ENCODE measurements at places on chromosomes 7 and 10.

GRCh38 chr10:16968416-16969041 lies 151.3 kb upstream of the RSU1 start:
- peak; percentile 75 for DNase-seq

- no peak for DNase-seq
Measured at GRCh38 chr10:22697101-22697500, 17.3 kb downstream of the PIP4K2A start.

GRCh38 chr7:126533715-126534114 lies 719.0 kb downstream of the GRM8 start:
- DNase-seq = no peak

- no peak for DNase-seq
Measured at GRCh38 chr7:49294611-49295010, 370.3 kb downstream of the CDC14C start.

GRCh38 chr7:32204361-32205018 lies 134.3 kb upstream of the PDE1C start:
- DNase-seq = peak; percentile 54

GRCh38 chr7:65379318-65379717 lies 5.7 kb downstream of the ZNF92 start:
- DNase-seq = no peak

GRCh38 chr10:110368002-110368401 lies 63.3 kb upstream of the SMNDC1 start:
- no peak for DNase-seq

DNA sequence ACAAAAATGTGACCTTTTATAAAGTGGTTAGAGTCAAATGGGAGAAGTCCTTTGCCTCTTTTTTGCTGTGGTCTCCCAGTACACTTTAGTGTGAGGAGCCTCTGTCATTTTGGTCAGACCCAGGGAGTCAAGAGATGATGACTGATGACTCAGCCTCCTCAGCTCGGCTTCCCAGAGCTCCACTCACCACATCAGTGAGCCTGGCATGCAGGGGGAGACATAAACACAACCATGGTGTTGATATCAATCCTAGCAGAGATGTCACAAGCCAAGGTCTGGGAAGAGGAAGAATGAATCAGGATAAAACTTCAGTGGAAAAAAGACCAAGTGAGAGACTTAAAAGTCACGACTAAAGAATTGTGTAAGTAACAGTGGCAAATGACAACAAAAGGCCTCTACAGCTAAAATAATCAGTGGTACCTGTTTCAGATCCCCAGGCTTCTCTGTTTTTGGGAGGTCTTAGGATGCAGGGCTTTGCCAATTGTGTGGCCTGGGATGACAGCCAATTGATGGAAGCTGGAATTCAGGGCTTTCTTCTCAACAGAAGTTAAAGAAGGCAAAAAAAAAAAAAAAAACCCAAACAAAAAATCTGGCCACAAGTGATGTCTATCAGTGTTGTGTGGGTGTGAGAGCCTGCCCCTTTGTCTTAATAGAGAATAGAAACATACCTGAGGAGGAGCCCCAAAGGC lies 50.2 kb downstream of the TFAM start:
- no peak for DNase-seq

DNA sequence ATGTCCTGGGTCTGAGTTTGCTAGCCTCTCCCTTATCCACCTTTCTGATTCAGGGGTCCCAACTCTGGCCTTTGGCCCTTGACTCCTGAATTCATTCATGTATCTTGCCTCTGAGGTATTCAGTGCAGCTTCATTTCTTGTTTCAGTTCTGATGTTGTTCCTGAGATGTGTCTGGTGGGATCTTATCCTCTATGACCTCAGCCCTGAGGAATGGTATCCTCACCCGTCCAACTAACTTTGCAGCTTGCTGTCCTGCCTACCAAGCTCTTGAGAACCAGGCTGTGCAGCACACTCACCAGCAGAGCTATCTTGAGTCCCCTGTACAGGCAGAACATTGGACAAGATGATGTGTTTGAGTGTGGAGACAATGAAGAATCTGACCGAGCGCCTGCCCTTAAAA lies 13.8 kb downstream of the SUFU start:
- no peak for DNase-seq

DNA sequence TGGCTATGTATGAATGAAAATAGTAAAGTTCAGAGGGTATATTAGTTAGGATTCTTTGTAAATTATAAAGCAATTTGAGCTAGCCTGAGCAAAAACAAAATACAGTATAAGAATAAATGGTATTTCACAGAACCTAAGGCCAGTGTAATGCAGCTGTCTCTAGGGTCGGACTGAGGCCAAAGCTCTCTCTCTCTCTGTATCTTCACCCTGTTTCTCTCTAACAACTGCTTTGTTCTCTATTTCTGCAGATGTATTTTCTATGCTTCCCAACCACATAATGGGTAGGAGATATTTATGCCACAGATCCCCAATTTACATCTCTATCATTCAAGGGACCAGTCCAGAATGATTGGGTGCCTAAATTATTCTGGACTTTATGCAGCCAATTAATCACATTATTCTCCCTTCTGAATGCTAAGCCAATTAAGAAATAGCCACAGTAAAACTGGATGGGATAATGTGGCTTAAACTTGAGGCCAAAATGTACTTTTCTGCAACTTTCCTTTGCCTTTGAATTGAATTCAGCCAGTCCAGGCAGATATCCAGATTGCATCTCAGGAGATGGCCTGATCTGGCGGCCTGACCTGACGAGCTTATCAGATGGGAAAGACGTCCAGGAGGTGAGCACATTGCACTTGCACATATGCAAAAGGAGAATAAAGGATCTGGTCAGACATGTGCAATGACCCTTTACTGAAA lies 24.6 kb upstream of the IMMP2L start:
- DNase-seq = no peak

- DNase-seq = no peak
Measured at GRCh38 chr10:61986788-61987492, 85.4 kb downstream of the ARID5B start.

GRCh38 chr10:42149027-42149700 lies 489.2 kb downstream of the ZNF33B start:
- no peak for DNase-seq

- DNase-seq = peak; percentile 57
Measured at GRCh38 chr10:124092250-124092859, 1.0 kb downstream of the CHST15 start.

GRCh38 chr7:2710901-2711551 lies 23.0 kb downstream of the AMZ1 start:
- DNase-seq = no peak

DNA sequence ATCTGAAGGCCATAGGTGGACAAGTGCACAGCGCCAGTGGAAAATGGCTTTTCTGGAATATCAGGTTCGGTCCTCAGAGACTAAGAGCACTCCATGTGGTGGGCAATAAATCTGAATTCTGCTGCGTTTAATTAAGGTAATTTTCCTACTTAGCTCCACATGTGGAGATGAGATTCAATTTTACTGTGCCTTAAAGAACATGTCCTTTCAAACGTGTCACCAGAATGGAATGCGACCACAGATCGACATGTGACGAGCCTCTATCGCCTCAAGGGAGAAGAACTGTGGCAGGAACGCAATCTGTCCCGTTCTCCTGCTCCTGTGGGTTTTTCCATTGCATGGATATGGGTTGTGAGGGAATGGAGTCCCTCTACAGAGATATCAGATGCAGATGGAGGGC lies 205.3 kb upstream of the ZNF32 start:
- DNase-seq = no peak

DNA sequence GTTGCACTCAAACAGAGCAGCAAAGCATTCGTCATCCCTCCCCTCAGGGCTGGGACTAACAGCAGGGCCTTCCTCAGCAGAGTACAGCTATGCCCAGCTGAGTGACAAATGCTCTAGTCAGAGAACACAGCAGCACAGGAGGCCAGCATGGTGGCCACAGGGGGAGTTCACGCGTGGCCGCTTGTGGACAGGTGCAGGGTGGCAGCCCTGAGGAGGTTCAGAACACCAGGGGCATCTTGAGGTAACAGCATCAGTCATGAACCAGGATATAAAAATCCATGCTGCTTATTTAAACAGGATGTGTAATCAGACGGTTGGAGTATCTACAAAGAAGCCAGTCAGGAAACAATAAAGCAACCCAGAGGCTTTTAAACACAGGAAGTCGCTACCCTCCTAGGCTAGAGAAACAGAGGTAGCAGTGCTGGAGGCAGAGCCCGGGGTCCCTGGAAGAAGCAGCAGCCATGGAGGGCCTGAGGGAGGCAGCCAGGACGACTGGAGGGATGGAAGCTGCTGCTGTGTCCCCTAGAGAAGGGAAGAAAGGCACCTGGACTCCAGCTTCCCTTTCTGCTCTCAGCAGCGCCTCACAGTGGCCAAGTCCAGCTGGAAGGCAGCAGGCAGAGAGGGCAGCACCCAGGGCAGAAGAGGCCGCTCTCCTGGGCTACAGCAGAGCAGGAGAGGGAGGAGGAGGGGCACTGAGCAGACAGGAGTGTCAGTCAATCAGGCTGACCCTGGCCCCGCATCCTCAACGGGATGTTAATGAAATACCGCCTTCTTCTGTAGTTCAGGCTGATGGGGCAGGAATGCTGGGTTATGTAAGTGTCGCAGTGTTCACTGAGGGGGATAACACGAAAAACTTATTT lies 70.8 kb upstream of the UCN3 start:
- peak; percentile 59 for DNase-seq

DNA sequence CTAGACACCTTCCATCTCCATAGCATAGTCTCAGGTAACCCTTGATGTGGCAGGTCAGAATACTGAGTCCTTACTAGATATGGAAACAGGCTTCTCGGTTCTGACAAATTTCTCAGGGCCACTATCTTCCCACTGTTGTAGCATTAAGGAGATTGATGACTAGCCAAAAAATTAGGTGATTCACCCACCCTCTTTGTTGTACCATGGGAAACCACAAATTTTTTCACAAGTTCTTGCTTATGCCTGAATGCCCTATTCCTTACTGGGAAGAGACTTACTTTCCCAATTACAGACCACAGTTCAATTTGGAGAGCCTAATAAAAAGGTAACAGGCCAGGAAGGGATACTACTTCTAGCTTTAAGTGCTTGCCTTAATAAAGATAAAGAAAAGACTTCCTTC lies 948.8 kb downstream of the GRM8 start:
- no peak for DNase-seq

DNA sequence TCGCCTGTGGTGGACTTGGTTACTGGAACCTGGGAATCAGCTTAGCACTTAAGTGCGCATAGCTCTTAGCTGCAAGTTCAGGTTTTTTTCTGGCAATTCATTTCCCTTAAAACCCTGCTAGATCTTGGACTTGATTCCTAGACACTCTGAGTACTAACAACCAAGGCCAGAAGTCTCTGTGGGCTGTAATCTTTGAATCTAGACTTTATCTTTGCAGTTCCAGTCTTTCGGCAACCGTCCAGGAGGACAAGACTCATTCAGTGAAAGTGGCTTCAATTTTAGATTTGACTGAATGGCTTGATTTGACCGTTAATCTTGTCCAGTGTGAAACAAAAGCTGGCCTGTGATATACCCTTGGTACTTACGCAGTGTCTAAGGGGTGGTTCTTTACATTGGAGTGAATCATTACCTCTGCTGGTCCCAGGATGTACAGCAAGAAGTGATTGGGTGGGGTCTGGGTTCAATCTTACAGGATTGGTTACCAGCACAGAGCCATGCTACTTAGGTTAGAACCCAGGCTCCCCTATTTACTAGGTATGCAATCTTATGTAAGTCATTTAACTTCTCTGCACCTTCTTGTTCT lies 16.4 kb downstream of the PTTG1IP2 start:
- DNase-seq = no peak

DNA sequence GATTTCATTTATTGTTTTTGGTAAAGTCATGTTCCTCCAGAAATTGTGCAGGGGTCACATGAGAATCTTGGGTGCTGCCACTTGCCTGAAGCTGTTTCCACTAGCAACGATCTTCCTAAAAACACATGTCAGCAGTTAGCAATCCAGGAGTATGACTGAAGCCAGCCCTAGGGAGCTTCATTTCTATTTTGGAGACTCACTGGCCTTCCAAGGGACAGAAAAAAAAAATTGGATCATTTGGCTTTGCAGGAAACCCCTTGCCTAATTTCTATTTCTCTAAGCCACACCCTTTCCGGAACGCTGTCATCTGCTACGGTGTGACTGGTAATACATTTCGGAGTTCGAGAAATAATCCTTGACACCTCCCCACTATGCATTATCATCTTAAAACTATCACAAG lies 204.7 kb downstream of the TAX1BP1 start:
- no peak for DNase-seq

- DNase-seq = no peak
Measured at GRCh38 chr10:125141150-125141859, 19.1 kb downstream of the CTBP2 start.

GRCh38 chr10:12387561-12388210 lies 38.3 kb downstream of the CAMK1D start:
- DNase-seq = no peak

DNA sequence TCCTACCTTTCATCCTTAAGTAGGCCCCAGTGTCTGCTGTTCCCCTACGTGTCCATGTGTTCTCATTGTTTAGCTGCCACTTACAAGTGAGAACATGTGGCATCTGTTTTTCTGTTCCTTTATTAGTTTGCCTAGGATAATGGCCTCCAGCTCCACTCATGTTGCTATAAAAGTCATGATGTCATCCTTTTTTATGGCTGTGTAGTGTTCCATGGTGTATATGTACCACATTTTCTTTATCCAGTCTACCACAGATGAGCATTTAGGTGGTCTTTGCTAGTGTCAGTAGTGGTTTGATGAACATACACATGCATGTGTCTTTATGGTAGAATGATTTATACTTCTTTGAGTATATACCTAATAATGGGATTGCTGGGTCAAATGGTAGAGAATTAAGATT lies 146.2 kb upstream of the SLC26A5 start:
- no peak for DNase-seq

DNA sequence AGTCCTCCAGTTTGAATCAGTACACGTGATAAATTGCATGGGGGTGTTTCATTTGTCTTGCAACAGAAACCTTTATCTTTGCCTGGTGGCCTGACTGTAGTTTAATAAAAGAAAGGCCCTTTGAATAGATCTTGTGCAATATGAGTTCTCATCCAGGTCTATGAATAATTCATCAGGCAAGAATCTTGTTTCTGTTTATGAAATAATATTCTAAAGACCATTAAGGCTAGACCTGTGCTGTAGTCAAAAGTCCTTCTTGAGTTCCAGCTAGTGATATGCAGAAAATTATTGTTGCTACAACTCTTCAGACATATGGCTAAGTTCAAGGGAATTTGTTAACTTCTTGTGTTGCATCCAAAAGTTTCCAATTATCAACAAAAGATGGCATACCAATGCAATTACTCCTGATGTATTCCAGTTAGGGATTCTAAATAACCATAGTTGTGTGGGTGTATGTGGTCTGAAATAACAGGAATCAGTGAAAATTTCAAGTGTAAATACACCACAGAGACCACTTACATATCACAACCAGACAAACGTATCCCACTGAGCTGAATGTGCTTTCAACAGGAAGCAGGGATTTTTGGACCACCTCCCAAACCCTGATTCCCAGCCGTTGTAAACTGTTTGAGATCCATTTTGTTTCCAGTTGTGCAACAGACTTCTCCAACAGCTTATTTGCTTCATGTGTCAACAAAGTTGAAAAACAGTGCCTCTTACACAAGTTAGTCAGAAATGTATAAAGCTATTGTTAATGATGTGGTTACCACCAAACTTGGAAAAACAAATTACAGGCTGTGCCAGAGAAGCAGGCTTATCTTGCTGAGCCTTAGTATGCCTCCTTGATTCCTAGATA lies 54.7 kb upstream of the BICC1 start:
- DNase-seq = no peak

- no peak for DNase-seq
Measured at GRCh38 chr7:16914771-16915170, 33.0 kb upstream of the AGR3 start.

GRCh38 chr10:76265441-76266113 lies 834.2 kb downstream of the LRMDA start:
- no peak for DNase-seq

All from neuronal stem cell (in vitro differentiated cells).